Activated T-helper 17 cell treated with anti-CD3 and anti-CD28 coated beads, Interleukin-2, amount 50 U/mL, for 72 hours (primary cell): ENCODE measurements at places on chromosomes 7 and 10.

GRCh38 chr10:28478646-28479045 is 54.3 kb upstream of the WAC start:
- no peak for ATAC-seq

GRCh38 chr10:74384615-74385183 is 233.7 kb downstream of the ADK start:
- ATAC-seq: no peak

- no peak for ATAC-seq
Measured at GRCh38 chr10:70814126-70814525, 1.6 kb upstream of the SGPL1 start.

DNA sequence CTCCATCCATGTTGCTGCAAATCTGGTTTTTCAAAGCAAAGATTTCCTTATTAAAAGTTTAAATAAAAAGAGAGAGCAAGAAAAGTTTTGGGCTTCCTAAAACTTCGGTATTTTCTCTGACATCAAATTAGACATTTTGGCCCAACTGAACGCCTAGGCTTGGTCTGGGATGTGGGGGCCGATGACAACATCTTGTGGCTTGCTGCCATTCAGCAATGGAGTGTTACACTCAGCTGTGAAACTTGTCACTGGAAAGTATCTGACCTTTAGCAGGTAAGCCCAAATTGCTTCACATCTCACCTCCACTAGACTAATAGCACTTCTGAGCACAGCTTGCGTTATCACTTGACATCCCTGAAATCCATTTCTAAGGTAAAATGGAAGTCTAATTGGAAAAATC is 320.6 kb downstream of the GATA3 start:
- ATAC-seq: peak; percentile 54
